Cerebellar cortex (tissue), 1 donor: ENCODE measurements at places on chromosomes 2 and 18.

DNA sequence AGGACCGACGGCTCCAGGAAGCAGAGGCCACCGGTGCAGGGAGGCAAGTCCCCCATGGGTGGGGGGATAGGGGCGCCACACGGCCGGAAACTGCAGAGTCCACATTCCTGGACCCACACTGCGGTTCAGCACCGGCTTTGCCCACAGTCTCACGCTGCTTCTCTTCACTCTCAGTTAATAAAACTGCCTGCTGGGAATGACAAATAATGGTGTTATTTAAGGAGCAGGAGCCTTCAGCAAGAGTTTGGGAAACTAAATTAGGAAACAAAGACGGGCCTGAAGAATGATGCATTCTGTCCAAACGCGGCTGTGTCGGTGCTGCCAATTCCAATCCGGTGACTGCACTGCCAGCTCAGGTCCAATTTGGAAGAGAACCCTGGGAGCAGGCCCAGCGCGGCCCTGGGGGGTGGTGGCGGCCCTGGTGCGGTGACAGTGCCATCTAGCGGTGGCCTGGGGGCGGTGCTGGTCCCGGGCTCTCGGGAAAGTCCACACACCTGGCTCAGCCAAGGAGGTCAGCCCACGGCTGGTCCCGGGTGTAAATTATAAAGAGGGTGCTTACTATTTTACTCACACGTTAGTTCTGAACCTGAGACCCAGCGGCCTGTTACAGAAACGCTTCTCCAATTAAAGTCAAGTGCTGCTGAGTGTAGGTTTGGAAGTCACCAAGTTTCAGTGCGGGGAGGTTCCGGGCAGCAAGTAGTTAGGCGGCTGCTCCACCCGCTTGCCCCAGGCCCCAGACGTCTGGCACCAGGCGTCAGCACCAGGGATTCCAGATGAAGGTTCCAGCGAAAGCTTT is 73.1 kb upstream of the PXDN start:
- peak; percentile 93 for DNase-seq

GRCh38 chr18:61340148-61340547 is 6.9 kb downstream of the CDH20 start:
- DNase-seq, result no peak

GRCh38 chr18:23822590-23823385 is 133.5 kb downstream of the LAMA3 start:
- DNase-seq, result no peak

DNA sequence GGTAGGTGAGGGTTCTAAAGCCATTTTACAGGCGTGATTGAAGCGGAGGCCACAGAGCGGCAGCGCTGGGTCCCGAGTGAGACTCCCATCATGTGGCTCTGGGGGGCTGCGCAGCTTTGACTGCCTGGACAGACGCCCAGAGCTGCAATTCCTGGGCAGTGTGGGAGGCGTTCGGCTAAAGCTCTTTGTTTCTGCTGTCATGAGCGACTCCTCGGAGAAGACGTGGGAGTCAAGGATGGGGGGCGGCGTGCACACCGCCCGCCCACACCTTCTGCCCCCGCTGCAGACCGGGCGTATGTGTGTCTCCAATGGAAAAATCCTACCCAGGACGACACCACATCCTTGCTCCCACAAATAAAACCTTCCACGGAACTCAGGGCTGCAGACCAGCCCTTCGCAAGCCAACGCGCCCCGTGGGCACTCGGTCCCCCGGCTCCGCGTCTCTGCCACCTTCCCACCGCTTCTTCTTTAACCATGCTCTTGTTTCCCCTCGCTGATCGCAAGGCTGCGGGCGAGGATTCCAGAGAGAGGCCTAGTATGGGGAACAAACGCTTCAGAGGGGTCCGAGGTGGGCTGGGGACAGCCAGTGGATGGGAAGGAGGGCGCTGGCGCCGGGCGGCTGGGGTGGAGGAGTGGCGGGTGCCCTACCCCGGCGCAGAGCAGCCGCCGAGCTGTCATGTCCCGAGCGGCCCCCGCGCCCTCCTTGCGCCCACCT is 680 bp upstream of the LBH start:
- no peak for DNase-seq

DNA sequence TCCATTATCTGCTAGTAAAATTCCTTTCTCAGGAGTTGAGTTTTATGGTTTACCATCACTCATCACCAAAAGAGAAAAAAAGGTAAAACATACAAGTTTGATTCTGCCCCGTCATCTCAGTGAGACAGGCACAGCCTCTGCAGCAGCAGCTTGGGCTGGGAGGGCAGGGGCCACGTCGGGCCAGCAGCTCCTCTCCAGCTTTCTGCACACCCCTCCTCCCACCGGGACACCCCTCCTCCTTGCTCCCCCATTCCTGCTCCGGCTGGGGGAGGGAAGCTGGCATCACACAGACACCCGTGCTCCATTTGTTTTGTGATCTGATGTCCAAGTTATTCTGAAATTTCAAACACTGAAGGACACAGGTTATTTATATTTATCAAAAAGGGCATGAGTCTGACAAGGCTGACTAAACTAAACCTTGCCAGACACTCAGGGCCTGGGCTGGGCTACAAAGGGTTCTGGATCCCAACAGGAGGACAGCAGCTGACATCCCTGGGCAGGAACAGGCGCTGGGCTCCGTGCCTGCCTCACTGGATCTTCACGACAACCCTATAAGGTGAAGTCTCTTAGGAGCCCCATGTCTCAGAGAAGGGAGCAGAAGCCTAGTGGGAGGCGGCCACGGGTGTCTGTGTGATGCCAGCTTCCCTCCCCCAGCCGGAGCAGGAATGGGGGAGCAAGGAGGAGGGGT is 71.4 kb downstream of the HDAC4 start:
- no peak for DNase-seq

- DNase-seq, result no peak
These were observed 30.4 kb downstream of the UPP2 start for GRCh38 chr2:158131919-158132566.

GRCh38 chr18:8212896-8213780 is 396.1 kb upstream of the RAB12 start:
- no peak for DNase-seq

GRCh38 chr2:120710256-120710655 is 25.4 kb upstream of the GLI2 start:
- DNase-seq, result no peak

- no peak for DNase-seq
These were observed 132.6 kb downstream of the ACTR3 start for GRCh38 chr2:114022360-114023085.

- no peak for DNase-seq
These were observed 1.6 kb downstream of the MBD1 start for GRCh38 chr18:50279752-50280151.

DNA sequence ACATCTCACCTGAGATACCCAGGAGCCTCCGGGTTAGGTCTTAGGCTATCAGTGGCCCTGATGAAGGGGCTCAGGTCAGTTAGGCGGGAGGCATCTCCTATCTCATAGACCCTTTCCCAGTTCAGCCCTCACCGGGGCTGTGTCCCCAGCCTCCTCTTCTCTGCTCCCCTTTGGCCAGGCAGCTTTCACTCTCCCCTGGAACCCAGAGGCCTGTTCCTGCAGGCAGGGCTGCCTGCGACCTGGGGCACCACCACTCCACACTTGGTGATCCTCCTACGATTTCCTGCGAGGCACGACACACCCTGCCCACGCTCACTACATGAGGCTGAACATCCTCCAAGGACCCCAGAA is 51.2 kb downstream of the SFXN5 start:
- no peak for DNase-seq

DNA sequence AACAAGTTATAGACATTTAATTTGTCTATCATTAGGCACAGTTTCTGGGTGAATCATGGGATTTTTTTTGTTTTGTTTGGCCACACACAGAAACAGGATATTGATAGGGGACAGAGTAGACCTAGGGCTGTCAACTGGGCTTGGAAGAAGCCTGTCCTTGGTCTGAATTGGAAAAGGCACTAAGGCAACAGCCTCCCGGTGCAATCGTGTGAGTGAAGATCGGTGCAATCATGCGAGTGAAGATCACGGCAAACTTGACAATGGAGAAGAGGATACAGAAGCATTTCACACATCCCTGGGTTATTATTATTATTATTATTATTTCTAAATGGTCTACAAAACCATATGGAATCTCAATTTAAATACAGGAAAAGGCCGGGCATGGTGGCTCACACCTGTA is 94.5 kb downstream of the ACKR3 start:
- no peak for DNase-seq

DNA sequence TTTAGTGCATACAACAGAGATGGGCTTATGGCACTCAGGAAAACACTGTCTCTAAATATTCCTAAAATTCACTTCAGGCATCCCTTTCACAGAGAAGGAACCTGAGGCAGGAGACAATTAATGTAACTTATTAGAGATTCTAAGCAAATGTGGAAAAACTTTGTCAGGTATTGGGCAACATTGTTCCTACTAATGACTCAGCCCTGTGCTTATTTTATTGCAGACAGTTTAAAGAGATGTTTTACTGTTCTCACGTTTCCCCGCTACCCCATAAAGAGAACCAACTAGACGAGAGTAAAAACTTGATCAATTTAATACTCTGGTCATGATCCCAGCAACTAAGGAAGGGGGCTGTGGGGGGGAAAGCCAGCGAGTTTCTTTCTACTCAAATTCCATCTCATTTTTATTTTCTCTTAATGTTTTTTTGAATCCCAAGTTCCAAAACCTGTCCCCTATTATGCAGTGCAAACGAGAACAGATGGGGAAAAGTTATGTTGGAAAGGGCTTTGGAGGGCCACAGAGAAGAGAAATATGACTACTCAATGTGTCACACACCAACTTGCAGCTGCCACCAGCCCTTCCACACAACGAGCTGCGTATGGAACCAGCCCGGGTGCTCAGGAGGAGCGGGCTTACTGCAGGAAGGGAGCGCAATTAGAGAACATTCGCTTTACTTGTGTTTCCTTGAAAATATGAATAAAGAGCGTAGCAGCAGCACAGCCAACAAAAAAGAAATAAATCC is 18.7 kb upstream of the ACVR1 start:
- DNase-seq, result no peak

- DNase-seq, result no peak
These were observed 41.1 kb upstream of the SCG2 start for GRCh38 chr2:223643309-223643708.

GRCh38 chr18:28793901-28794300 is 617.0 kb upstream of the CDH2 start:
- peak; percentile 6 for DNase-seq

GRCh38 chr2:46386763-46387162 is 89.6 kb downstream of the EPAS1 start:
- no peak for DNase-seq

DNA sequence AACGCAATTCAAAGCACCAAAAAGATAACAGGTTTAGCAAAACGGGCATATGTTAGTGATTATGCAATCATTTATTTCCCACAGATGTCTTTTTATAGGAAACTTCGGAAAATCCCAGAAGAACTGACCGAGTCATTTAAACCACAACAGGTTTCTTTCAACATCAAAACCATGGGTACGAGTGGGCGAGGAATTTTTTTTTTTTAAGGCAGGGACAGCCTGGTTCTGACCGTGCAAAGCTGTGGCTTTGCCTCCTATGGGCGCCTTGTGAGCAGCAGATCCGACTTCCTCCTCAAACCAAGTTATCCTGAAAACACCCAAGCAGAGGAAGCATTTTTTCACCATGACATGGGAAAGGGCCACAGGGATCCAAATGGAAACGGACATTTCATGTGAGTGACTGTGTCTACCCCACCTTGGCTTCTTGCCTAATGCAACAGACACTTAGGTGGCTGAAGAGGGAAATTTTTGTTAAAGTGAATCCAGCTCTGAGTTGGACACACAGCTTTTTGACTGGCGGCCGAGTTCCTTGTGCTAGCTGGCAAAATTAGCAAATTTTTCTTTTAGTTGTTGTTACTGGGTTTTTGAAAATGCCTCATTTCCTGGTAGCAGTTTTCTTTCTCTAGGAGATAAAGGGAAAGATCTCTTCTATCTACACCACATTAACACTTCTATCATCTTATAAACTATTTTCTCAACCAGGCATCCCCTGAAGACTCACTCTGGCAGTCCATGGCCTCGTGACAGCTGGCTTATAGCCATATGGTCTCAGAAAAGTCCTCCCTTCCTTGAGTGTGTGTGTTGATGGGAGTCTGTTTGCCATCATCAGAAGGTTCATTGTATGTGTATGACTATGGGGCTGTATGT is 487.4 kb upstream of the ZEB2 start:
- DNase-seq, result no peak

- DNase-seq, result no peak
These were observed 63.2 kb downstream of the SCG2 start for GRCh38 chr2:223538920-223539440.

GRCh38 chr2:39445934-39446333 is 8.8 kb upstream of the MAP4K3 start:
- no peak for DNase-seq

DNA sequence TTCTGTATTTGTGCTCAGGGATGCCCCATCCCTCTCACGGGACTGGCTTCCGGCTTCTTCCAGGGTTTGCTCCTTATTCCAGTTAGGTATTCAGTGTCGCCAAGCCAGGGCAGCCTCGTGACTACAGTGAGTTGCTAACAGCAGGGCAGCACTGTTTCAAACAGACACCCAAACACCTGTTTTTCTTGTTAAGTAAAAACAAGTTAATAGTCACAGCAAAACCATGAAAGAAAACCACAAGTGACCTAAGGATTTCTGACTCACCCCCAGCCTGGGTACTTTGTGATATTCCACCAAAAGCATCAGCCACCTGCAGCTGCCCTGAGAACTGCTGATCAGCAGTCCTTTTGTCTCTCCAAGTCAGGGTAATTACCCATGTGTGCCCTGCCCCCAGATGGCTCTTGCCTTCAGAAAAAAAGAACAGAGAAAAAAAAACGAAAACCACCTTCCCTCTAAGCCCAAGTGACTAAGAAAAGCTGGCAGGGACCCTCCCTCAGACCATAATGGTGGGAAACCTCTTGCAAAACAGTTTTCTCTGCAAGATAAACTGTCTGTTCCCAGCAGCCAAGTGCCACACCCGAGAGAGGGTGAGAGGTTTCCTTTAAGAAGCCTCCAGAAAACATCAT is 178.2 kb downstream of the ANAPC1 start:
- no peak for DNase-seq

GRCh38 chr2:106094131-106094841 is 99.8 kb downstream of the UXS1 start:
- DNase-seq, result no peak

DNA sequence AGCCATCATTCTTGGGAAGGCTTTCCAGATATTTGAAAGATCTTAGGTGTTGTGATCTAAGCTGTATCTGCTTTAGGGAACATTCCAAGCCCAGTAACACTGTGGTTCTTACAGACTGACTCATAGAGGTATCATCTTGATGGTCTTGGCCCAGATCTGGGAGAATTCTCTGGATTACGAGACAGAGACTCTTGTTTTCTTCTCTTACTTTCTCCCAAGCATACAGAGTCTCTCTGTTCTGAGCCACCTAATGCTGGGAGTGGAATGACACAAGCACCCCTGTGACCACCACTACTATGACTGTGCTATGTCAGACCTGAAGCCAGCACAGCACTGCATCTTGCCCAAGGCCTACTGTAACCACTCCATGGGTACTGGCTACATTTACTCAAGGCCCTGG is 81.0 kb upstream of the EPAS1 start:
- no peak for DNase-seq

DNA sequence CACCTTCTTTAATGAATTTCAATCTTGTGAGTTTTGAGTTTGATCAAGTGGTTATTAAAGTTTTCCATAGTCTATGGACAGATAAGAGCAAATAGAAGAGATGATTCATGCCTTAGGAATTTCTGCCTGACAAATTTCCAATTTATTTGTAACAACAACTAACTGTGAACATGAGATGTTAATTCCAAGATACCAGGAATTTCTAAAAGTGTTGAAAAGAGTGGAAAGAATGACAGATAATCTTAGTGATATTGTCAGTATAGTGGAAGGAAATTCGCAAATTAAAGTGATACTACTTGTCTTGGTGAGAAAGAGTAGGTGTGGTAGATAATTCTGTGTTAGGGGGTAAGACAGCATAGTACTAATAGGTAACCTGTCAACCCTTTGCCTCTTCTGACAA is 82.4 kb downstream of the AGPS start:
- DNase-seq, result no peak
